ENCODE measurements at places on chromosomes 7 and 10.

DNA sequence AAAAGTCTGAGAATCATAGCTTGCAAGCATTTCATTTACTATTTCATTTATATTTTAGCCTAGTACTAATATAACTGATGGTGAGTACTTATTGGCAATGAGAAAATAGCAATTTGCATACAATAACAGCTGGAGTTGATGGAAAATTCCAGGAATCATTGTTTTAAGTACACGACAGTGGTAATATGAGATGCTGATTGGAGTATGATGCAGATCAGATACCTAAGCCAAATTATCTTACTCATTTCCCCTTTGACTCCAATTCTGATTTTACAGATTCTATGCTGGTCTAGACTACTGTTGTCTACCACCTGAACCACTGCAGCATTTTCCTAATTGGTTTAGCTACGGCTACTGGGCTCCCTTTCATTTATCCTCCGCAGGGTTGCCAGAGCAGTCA lies 36.7 kb downstream of the GNG11 start:
- DNase-seq = no peak

GRCh38 chr7:91424371-91424770 lies 160.1 kb downstream of the FZD1 start:
- no peak for DNase-seq

DNA sequence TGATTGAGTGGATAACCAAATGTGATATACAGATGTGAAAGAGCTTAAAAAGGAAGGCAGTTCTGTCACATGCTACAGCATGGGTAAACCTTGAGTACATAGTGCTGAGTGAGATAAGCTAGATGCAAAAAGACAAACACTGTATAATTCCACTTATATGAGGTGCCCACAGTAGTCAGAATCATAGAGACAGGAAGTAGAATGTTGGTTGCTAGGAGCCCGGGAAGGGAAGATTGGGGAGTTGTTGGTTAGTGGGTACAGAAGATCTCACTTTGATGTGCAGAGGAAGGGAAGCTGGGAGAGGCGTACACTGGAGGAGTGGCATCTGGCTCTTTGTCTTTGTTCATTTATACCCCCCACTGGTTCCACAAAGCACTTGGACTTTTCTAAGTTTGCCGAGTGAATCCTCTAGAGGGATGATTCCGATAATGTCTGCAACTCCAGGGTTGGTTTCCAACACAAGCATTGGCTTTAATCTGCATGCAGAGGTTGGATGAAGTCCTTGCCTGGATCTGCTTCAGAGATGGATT lies 39.5 kb downstream of the TSPAN14 start:
- no peak for DNase-seq

DNA sequence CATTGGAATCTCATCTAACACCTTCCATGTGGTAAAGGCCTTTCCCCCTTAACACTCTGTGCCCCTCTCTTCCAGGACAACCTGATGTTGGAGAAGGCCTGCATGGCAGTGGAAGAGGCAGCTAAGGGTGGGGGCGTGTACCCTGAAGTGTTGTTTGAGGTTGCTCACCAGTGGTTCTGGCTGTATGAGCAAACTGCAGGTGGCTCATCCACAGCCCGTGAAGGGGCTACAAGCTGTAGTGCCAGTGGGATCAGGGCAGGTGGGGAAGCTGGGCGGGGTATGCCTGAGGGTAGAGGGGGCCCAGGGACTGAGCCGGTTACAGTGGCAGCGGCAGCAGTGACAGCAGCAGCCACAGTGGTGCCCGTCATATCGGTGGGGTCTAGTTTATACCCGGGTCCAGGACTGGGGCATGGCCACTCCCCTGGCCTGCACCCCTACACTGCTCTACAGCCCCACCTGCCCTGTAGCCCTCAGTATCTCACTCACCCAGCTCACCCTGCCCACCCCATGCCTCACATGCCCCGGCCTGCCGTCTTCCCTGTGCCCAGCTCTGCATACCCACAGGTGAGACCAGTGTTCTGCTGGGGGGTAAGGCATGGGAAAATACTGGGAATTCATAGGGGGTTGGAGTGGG lies 12.4 kb downstream of the NDST2 start:
- no peak for DNase-seq

GRCh38 chr7:33719059-33719581 lies 186.2 kb upstream of the BMPER start:
- no peak for DNase-seq

GRCh38 chr7:151346470-151346769 lies 4.8 kb downstream of the NUB1 start:
- no peak for DNase-seq

DNA sequence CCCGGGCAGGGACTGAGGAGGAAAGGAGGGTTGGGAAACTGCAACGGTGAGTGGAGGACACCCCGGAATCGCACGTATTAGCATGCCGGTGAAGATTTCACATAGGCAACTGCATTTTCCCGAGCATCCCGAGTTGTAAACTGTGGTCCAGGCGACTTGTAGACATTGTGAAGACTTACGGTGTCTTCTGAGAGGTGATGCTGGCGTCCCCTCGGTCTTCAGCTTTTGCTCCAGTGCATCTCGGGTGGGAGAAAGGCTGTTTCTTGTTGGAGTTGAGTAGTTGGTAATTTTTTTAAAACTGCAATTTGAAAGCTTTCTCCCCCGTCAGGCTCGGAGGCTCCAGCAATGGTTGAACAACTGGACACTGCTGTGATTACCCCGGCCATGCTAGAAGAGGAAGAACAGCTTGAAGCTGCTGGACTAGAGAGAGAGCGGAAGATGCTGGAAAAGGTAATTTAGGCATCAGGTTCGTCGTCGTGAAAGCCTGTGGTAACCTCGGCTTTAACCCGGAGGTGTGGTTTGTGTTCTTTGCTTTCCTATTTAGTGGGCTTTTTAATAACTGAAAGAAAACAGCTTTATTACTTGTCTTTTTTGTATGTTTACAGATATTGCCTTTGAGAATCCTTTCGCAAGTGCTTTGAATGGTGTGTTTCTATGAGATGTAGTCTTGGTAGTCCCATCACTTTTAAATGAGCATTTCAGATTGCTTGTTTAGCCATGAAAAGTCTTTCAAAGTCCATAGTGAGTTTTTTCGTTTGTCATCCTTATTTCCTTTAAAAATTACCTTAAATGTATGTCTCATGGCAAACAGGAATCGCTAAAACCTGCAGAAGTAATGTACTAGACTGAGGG lies 687 bp downstream of the HELLS start:
- DNase-seq = no peak

GRCh38 chr7:159104188-159104920 lies 40.3 kb downstream of the VIPR2 start:
- DNase-seq = no peak

DNA sequence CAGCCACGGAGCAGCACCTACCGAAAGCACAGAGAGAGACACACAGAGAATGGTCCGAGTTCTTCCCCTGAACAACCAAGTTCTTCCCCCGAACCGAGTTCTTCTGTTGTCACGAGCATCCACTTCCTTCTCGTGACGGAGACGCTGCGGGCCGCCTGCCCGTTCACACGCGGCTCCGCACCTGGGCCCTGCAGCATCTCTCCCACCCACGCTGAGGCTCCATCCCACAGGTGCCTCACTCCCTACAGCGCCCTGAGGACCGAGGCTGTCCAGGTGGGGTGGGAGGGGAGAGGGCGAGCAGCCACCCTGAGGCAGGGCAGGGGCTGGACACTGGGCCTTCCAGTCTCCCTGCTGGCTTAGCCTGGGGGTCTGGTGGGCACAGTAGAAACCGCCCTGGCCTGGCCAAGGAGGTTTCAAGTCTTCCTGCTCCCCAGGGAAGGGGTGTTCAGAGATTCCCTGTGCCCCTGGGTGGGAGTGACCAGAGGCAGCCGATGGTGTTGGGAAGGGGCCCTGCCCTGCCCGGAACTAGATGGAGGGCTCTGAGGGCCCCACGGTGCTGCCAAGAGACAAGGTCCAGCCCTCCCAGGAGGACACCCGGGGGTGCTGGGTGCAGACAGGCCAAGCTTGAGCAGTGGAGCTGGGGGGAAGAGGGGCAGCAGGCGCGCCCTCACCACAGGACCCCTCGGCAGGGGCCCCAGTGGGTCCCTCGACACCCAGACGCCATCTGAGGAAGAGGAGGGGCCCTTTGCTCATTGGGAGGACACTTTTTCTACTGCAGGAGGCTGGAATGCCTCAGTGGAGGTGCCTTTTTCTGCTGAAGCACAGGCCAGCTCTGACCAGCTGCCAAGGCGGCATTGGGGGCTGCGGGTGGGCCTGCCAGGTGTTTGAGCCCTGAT lies 5.2 kb upstream of the NKX6-2 start:
- DNase-seq = no peak

- DNase-seq = no peak
Observed at GRCh38 chr7:110861163-110861562, 229.8 kb upstream of the LRRN3 start.

DNA sequence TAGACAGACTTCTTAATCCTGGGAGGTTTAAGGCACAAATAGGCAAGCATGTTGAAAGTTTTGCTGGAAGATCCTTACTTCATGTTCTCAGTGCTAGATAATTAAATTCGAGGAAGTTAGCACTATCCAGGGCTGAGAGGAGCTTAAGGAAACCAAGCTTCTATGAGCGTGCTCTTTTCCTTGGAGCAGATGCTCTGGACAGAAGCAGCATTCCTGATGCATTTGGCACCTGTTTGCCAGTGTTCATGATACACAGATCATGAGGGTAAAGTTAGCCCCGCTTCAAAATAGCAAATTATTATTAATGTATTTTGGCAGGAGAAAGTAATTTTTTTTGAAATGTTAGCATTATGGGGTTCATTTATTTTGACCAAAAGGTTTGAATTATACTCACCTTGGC lies 9.4 kb downstream of the HDAC9 start:
- DNase-seq = no peak

DNA sequence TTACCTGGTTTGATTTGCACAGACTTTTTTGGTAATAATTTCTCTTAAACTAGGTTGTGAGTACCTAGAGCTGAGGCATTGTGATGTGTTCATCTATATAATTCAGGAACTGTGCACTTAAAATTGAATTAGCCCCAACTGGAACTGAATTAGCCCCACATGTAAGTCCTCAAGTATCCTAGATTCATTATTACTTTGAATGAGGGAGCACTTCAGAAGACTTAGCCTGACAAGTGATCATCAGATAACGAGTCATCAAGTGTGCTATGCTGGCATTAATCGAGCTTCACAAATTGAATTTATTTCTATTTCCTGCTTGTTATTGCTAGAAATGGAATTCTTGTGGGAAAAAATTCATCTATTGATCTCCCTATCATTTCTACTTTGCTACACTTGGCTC lies 323.4 kb upstream of the SEMA3D start:
- no peak for DNase-seq

GRCh38 chr7:18778594-18778993 lies 283.0 kb downstream of the HDAC9 start:
- no peak for DNase-seq

DNA sequence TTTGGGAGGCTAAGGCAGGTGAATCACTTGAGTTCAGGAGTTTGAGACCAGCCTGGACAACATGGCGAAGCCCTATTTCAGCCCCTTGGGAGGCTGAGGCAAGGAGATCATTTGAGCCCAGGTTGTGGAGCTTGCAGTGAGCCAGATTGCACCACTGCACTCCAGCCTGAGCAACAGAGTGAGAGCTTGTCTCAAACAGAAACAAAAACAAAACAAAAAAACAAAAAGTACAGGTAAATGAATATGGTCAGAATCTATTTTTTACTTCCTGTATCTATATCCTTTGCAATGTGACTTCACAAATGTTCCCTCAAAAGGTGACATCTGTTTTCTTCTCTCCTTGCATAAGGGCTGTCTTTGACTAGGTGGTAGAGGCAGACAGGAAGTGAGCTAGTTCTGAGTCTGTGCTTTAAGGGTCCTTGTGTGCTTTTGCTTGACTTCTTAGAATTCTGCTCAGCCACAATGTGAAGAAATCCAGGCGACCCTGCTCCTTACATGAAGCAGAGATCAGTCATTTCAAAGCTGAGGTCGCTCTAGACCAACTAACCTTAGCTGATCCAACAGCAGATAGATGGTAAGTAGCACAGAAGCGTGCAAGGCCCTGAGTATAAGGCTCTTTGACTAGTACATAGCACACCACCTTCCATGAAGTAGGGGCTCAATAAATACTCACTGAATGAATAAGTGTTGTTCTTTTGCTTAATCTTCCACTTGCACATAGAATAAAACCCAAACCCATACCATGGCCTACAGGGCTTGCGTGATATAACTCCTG lies 423.2 kb upstream of the PCDH15 start:
- DNase-seq = no peak

GRCh38 chr7:128405471-128406313 lies 4.1 kb downstream of the IMPDH1 start:
- no peak for DNase-seq

- DNase-seq = no peak
Observed at GRCh38 chr10:47381103-47381395, 3.0 kb downstream of the ZNF488 start.

All from esophagus squamous epithelium (tissue), 5 donors.